ENCODE measurements at places on chromosomes 1 and 21.

DNA sequence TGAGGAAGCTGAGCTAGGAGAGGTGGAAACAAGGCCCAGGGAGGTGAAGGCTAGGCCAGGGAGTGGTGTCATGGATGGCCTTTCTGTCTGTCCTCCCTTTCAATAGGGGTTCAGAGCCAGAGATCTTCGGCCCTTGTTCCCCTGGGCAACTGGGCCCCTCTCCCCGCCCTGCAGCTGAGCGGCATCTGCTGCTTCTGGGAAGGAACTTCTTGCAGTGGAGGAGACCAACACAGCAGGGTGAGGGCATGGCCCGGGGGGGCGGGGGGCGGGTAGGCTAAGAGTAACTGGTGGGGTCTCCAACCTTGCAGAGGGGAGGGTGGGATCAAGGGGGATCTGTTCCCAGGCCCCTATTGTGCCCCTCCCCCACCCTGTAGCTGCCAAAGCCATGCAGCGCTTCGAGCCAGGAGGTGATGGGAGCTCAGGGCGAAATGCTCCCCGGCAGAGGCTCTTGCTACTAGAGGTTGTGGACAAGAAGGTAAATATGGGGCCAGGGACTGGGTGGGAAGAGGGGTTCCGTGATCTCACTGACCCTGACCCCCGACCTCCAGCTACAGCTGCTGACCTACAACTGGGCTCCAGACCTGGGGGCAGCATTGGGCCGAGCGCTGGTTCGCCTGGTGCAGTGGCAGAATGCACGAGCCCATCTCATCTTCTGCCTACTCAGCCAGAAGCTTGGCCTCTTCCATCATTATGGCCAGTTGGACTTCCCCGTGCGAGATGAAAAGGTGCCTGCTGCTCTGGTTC lies 11.7 kb downstream of the HYI start:
- DNase-seq: no peak

GRCh38 chr1:165842671-165843129 lies 15.3 kb downstream of the UCK2 start:
- DNase-seq: no peak

DNA sequence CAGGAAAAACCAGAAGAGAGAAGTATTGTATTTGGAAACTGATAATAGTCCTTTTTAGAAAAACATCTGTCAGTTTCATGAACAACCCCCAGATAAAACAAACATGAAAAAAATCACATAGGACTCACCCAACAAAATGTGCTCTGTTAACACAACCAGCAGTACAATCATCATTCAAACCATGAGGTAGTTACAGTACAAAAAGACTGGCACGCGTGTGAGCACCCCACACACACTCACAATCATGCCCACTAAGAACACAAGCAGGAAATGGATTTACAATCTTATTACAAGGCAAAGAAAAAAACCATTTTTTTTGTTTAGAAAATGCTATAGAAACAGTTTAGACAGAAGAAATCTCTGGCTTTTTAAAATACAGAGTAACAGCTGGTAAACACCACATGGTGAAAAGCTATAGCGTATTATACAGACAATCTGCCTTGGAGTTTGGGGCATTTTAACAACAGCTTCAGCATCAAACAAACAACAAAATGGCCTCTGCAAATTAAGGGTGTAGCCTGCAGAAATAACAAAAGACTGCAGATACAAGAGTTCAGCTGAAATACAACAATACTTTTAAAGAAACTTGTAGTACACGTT lies 180.0 kb downstream of the CDC7 start:
- no peak for DNase-seq

GRCh38 chr1:154502744-154503115 lies 518 bp upstream of the SHE start:
- no peak for DNase-seq

- DNase-seq: no peak
These were observed 54.6 kb upstream of the BOLA1 start for GRCh38 chr1:149844650-149845255.

DNA sequence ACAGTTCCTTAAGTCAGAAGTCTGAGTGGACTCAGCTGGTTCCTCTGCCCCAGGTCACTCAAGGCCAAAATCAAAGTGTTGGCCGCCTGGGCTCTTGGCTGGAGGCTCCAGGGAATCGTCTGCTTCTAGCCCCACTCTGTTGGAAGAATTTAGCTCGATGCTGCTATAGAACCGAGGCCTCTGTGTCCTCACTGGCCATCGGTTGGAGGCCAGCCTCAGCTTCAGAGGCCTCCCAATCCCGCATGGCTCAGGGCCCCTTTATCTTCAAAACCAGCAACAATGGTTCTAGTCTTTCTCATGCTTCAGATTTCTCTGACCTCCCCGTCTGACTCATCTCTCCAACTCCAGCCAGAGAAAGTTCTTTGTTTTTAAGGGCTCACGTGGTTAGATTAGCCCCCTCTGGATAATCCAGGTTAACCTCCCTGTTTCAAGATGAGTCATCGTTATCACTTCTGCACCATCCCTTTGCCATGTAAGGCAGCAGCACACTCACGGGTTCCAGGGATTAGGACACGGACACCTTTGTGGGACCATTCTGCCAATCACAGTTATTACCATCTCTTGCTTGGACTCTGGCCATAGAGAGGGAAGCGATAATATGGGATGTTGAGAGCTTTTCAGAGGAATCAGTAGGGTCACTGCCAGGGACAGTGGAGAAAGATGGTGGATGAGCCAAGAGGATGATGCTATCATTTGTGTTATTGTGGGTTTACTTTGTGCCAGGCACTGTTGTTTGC lies 13.6 kb downstream of the FHAD1 start:
- DNase-seq: no peak

DNA sequence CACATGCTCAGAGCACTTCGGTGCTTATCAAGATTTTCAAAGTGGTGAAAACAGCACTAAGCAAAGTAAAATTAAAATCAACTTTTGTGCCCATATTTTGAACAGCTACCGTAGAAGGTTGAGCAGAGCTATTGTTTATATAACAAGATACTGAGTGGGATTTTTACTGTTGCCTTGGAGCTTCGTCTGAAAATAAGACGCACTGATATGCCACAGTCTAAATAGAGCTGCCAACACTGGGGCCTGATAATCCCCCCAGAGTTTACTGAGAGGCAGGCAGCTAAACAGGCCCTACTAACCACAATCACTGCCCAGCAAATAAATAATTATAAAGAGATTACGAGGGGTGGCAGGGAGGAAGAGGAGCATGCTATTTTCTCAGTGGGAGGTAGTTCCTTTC lies 650 bp upstream of the CCDC190 start:
- no peak for DNase-seq

DNA sequence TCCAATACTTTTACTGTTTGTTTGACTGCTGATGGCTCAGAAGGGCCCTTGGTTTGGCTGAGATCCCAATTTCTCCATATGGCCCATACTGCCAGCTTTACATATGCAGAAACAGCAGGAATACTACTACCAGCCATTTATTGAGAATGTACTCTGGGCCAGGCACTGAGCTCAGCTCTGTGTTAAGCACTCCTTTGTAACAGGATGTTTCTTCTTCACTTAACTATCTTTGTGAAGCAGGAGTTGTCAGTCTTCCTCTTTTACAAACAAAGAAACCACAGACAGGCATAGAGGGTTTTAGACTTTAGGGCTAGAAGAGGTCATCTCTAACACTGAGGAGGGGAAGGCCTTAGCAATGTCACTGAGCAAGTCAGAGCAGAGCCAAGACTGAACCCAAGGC lies 8.3 kb downstream of the HMGCL start:
- DNase-seq: no peak

DNA sequence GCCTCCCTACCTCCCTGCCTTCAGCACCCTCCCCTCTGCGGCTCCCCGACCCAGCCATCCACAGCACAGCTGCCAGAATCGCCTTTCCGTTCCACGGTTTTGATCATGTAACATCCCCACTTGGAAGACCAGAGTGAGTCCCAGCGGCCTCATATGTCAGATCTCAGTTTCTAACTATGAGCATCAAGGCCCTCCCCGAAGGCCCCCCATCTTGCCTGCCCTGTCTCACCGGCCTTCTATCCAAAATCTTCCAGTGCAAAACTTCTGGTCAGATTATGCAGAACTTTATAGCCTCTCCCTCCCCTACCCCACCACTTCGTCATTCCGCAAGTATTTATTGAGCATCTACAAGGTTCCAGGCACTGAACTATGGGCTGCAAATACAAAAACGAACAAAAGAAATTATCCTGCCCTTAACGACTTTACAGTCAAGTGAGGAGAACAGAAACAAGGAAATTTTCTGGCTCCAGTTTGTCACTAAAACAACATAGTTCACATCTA lies 20.3 kb upstream of the LMX1A start:
- DNase-seq: no peak
